ENCODE measurements at places on chromosomes 6 and 20.
A peak's percentile ranks its signal among the peaks of the same experiment; 100 is the strongest.

DNA sequence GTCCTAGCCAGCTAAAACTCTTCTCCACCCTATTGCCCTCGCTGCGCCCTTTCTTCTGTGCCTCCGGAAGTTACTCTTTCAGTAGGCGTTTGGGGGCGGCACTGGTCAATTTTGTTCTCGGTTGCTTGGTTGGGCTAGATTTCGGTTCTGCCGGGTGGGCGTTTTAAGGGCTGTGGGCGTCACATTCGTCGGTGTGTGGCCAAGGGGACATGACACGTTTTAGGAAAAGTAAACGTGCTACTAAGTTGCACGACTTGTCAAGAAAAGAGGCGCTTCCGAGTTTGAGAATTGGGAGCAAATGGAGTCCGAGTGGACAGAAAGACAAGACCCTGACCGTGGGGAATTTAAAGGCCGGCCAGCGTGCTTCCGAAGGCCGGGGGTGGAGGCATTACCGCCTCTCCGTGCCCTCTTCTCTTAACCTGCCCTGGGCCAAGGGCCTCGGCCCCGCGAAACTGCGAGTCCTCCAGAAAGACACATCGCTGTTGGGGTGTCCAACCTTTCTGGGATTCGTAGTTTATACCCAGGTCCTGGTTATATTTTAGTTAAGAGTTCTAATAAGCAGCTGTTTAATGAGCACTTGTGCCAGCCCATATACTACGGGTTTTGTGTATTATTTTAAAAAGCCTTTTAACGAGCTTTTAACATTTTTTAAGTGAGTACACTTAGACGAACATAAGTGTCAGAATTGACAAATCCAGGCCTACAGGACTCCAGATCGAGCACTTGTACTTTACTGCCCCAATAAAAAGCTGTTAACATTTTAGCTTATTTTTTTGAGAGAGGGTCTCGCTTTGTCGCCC, 664 bp upstream of the BAG6 start:
- no peak for DNase-seq

DNA sequence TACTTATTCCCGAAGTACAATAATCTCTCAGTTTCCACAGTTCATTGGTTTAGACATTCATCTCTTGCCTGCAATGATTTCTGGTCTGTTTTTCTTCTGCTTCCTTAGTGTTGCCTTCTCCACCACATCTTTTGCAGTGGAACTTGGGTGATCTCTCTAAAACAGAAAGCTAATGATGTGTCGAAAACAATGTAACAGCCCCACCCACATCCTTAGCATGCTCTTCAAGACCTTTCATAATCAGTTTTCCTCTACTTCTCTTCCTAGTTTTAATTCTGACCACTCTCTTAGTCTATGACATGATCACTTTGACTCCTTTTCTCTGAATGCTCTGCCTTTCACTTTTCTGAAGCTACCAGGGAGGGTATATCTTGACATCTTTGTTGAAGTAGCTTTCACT, 1007.9 kb upstream of the CITED2 start:
- no peak for DNase-seq

- DNase-seq, result no peak
Observed at GRCh38 chr20:44849703-44850102, 35.8 kb upstream of the YWHAB start.

DNA sequence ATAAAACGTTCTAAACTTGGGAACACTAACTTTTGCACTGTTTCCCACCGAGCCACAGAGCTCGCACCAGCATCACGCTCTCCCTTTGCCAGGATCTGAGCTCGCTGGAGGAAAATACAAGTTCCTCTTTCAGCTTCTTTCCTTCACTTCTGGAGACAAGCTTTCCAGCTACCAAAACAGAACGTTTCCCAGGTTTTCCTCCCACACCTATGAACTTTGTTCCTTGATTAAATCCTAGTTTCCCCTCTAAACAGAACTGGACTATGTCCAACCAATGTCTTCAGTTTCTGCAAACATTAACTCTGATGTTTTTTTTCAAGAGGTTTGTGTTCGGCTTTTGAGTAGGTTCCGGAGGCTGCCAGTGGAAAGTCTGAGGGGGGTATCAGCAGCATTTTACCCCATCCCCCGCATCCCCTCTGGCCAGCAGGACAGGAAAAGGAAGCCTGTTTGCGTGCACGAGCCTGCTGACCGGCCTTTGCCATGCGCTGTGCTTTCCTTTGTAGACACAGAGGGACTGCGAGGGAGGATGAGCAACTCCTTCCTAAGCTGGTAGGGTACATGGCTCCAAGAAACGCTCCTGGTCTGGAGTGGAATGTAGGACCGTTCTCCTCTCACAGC, 135.5 kb downstream of the LY86 start:
- DNase-seq, result no peak

GRCh38 chr6:137820952-137821351, 46.1 kb upstream of the TNFAIP3 start:
- no peak for DNase-seq

DNA sequence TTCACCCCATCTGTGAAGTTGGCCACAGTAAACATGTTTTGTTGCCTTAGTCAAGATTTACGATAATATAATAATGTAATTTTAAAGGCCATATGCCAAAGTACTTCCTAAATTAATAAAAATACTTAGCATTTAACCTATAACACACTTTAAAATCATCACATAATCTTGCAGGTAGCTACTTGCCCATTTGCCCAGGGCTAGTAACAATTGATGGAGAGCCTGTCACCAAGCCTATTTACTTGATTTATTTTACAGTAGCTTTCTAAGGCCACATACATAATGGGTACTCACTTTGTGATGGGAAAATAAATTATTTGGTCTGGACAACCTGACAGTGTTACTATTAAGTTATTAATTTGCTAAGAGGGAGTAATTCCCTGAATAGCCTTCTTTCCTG, 14.5 kb downstream of the BTBD9 start:
- no peak for DNase-seq

DNA sequence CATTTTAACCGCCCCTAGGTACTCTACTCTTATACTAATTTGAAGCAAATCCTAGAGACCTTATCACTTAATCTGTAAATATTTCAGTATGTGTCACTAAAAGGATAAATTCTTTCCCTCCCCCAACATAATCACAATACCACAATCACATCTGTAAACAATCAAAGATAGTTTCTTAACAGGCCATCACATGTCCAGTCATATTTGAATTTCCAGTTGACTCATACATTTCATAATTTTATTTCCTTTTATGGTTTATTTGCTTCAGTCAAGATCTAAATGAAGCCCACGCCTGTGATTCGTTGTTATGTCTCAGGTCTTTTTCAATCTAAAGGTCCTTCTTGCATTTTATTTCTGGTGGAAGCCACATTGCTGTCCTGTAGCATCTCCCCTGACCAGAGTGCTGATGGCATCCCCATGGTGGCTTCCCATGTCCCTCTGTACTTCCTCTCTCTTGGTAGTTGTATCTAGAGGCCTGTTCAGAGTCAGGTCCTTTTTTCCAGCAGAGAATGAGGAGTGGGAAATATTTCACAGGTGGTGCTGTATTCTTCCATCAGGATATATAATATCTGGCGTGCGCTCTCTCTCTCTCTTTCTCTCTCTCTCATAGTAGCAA, 128.6 kb upstream of the SLC22A23 start:
- no peak for DNase-seq

DNA sequence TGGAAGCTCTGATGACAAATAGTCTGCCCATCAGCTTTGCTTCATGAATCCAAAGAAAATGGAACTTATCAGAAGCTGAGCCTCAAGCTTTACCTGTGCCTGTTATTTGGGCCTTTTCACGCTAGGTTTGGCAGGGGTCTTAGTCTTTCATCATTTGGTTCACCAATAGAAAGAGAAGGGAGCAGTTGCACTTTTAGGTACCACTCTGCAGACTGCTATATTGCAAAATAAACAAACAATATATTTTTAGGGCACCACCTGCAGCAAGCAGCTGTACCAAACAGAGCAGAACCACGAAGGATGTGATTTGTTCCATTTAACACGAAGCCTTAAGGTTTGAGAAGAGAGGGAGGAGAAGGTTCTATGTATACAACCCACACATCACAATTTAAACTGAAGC, 291.4 kb upstream of the RNF217 start:
- DNase-seq, result no peak

DNA sequence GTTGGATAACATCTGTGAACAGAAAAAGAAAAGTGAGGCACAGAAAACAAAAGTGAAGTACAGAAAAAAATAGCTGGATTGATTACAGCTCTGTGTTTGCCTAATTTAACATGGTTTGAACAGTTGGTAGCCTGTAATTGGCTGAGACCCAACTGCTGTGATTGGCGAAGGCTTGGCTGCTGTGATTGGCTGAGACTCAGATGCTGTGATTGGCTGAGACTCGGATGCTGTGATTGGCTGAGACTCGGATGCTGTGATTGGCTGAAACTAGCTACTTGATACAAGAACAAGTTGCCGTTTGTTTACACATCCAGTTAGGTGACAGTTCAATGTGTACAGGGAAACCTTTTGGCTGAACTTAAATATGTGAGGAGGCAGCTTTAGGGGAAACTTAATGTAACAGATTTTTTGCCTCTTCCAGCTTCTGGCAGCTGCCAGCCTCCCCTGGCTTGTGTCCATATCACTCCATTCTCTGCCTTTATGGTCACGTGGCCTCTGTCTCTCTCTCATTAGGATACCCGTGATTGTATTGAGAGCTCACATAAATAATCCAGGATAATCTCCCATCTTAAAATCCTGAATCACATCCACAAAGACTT, 223.4 kb upstream of the FOXA2 start:
- DNase-seq, result no peak

GRCh38 chr6:101614774-101615173, 221.3 kb downstream of the GRIK2 start:
- DNase-seq, result no peak

- DNase-seq, result no peak
Observed at GRCh38 chr20:47297746-47298145, 58.8 kb downstream of the ZMYND8 start.

DNA sequence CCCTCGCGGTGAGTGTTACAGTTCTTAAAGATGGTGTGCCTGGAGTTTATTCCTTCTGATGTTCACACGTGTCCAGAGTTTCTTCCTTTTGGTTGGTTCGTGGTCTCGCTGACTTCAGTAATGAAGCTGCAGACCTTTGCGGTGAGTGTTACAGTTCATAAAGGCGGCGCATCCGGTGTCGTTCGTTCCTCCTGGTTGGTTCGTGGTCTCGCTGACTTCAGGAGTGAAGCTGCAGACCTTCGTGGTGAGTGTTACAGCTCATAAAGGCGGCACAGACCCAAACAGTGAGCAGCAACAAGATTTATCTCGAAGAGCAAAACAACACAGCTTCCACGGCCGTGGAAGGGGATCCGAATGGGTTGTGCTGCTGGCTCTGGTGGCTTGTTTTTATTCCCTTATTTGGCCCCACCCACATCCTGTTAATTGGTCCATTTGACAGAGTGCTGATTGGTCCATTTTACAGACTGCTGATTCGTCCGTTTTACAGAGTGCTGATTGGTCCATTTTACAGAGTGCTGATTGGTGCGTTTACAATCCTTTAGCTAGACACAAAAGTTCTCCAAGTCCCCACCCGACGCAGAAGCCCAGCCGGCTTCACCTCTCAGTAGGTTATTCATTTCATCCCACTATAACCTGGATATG, 48.2 kb upstream of the ARG1 start:
- no peak for DNase-seq

DNA sequence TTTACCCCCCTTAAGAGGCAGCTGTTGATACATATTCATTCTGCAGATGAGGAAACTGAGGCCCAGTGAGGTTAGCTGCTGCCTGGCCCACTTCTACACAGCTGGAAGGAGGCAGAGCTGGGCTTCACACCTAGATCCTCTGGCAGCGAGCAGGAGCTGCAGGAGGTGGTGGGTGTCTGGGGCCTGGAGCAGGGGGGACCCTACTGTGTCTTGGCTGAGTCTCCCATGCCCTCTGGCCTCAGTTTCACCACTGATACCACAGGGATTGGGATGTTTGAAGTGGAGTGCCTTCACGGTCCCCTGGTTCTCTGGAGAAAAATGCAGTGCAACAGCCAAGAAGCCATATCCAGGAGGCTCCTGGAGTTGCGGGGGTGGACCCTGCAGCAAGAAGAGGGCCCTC, 8.2 kb upstream of the BPIFA2 start:
- DNase-seq, result no peak

- DNase-seq, result peak; percentile 48
Observed at GRCh38 chr6:2749969-2750600, 637 bp downstream of the MYLK4 start.

DNA sequence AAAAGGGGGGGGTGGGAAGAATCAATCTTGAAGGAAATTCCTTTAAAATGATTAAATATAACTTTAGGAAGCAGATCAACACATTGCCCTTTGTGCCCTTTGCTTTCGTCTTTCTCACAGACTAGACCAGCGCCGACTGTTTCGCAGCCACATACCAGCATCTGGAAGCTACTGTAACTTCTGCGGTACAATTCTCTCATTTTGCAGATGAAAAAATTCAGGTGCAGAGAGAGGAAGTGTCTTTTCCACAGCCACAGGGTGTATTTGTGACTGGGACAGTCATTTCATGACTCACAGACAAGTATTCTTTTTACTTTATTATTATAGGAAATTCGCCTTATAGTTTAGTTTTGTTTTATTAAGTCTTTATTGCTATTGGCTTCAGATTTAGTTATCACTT, 84.2 kb downstream of the UST start:
- DNase-seq, result no peak

GRCh38 chr20:3238616-3239025, 369 bp downstream of the SLC4A11 start:
- DNase-seq, result no peak

- no peak for DNase-seq
Observed at GRCh38 chr20:8394308-8394945, 262.4 kb downstream of the PLCB1 start.

- DNase-seq, result no peak
Observed at GRCh38 chr6:35471836-35472345, 3.7 kb downstream of the RPL10A start.

Measured in activated CD4-positive, alpha-beta T cell treated with anti-CD3 and anti-CD28 coated beads for 1 hour (primary cell).